ENCODE measurements at places on chromosomes 16 and 17.

DNA sequence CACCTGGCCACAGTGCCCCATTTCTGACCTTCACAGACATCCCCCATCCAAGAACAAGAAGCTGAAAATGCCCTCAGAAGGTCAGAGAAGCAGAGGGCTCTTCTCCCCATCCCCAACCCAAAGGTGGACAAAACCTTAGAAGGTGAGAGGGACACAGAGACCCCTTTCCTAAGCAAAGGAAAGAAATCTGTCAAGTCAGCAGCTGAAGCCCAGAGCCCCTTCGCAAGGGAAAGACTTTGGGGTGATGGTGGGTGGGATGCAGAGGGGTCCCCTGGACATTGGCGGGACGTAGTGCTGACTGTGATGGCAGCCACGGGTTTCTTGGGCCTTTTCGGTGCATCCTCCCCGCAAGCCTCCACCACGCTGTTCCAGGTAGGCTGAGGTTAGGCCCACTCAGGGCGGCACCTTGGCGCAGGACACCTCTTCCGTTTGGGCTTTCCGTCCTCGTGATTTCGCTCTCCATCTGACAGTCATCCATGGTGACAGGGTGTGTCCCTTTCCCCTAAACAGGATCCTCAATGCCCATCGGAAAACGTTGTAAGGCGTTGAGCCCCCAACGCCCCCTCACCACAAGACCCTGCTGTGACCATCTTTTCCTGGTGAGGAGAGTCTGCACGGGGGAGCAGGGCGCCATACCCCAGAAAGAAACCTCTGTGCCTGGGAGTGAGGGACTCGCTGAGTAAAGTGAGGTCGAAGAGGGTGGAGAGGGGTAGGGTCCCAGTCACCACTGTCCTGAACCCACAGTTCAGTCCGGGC is 10.7 kb upstream of the GSDMA start:
- no peak for DNase-seq

GRCh38 chr17:80802626-80803450 is 188.8 kb upstream of the CHMP6 start:
- DNase-seq = no peak

GRCh38 chr16:53761962-53762703 is 58.2 kb downstream of the FTO start:
- DNase-seq = no peak

DNA sequence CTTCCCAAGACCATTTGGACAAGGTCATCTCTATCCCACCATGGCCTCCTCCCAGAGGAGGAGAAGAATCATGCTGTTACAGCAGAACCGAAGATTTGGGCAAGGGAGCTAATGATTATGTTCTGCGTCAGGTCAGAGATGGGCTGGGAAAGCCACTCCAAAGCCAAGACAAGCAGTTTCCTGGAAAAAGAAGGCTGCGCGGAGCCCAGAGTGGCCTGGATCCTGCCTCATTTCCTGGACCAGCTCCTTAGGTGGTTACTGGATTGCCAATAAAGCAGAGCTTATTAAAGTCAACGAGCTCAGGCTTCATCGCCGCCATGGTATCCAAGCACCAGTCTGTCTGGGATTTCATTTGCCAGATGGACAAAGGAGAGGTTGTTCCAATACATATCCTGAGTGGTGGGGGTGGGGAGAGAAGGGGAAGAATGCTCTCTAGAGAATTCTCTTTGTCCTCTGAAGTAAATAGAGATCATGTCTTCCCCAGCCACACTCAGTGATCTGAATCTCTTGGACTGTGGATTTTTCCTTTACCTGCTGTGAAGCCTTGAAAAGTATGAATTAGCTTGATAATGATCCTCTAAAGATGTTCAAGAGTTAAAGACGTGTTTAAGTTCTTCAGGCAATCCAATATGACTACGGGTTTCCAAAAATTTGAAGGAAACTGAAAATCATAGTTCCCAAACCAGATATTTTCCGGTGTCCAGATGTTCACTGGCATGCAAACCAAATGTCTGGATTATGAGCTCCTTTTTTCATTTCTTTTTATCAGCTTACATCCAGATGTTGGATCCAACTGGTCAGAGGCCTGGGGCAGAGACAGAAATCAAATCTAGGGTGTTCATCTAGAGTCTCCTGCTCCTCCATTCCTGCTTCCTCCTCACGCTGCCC is 17.7 kb downstream of the PRAC1 start:
- DNase-seq = no peak

DNA sequence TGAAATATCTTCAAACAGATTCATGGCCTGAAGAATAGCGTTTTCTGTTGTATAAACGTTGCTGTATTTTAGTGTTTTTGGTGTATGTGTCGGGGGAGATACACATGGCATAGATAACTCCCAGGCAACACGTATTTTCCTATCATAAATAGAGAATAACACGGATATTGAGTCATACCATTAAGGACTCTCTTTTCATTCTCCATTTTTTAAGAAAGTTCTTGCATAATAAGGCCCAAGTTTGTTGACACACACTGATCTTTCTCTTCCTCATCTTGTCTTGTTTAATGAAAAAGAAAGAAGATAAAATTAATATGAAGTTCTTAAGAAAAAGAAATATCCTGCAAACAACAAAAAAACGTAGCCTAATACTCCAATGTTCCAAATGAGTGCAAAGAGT is 13.4 kb downstream of the ABCA8 start:
- no peak for DNase-seq

DNA sequence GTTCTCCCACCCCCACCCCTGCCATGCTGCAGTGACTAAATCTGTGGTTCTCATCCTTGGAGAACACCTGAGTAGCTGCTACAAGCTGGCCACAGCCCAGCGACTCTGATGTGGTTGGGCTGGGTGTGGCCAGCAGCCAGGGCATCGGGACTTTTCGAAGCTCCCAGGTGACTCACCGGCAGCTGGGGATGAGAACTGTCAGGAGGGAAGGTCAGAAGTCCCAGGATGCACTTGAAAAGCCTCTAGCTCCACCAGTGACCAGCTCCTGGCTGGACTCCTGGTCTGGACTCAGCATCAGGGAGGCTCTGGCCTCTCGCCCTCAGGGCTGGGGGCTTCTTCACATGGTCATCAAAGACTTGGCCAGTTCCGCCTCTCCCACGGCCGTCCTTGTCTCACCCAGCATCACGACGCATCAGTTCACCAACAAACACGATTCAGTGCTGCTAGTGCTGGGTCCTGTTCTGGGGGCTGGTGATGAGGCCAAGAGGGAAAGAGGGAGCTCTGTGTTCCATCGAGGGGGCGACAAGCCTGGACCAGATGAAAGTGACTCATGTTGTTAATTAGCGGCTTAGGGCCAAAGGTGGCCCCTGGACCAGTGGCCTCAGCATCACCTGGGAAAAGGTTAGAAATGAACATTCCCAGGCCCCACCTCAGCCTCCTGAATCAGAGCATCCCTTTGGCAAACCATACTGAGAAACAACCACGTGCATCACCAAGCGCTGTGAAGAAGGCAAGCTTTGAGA is 3.9 kb upstream of the C17orf99 start:
- no peak for DNase-seq

GRCh38 chr17:82334204-82334621 is 647 bp upstream of the SECTM1 start:
- DNase-seq = no peak

DNA sequence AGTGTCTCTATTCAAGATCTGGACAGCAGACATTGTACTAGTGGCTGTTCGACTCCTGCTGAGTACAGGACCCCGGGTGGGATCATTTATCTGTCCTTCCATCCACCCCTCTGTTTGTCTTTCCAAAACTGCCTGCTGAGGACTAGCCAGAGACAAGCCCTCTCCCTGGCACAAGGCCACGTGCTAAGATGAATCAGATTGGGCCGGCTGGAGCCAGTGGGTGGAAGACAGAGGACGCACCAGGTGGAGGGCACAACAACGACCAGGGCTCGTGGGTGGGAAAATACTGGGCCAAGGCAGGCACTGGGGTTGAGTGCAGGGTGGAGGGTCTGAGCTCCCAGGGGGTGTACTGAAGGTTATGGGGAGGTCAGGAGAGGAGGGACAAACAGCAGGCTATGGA is 1.4 kb upstream of the CA7 start:
- DNase-seq = no peak

GRCh38 chr17:3766779-3767178 is 34.2 kb downstream of the ITGAE start:
- peak; percentile 26 for DNase-seq

- DNase-seq = no peak
Observed at GRCh38 chr16:78216166-78216745, 116.8 kb downstream of the WWOX start.

- no peak for DNase-seq
Observed at GRCh38 chr17:62804822-62805221, 3.3 kb downstream of the MARCHF10 start.

GRCh38 chr17:76446449-76447231 is 6.3 kb downstream of the UBE2O start:
- DNase-seq = no peak

GRCh38 chr16:50326835-50327465 is 41.8 kb downstream of the BRD7 start:
- DNase-seq = peak; percentile 90

DNA sequence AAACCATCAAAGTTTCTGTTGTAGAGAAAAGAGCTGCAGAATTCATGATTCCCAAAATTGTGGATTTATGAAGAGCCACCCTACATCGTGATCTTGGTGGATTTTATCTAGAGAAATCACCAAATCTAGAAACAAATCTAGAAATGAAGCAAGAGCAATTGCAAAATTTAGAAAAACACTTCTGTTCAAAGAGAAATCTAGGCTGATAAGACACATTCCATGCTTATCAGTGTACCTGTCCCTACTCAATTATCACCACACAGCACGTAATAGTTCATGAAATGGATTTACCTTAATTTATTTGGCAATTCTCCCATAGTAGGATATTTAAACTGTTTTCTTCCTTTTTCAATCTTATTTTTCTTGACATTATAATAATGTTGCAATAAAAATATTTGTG is 94.0 kb upstream of the NOL11 start:
- no peak for DNase-seq

GRCh38 chr17:77131904-77132303 is 8.9 kb upstream of the SEC14L1 start:
- DNase-seq = no peak

GRCh38 chr17:43550754-43551153 is 4.6 kb upstream of the ETV4 start:
- no peak for DNase-seq

- no peak for DNase-seq
Observed at GRCh38 chr16:27903046-27903655, 160.4 kb downstream of the GSG1L start.

GRCh38 chr16:84672276-84673202 is 24.2 kb downstream of the KLHL36 start:
- DNase-seq = peak; percentile 70

Measured in CD4-positive, alpha-beta memory T cell (primary cell).